ENCODE measurements at places on chromosomes 3 and 15.

- DNase-seq: no peak
Measured at GRCh38 chr3:158918008-158918407, 116.2 kb downstream of the MFSD1 start.

DNA sequence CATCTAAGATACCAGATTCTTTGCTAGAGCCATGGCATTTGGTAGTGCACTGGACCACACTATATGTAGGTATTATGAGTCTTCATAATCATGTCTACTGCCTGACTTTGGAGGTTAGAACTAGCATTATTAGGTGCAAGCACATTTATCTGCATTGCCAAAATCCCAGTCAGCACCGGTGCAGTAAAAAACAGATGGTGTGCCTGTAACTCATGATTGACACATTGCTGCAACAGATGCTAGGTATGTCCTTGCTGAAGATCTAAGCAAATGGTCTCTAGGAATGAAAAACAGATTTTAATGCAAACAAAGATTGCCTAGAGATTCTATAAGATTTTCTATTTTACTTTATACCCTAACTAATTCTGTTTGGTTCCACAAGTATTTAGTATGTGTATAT lies 47.7 kb downstream of the MYO5A start:
- no peak for DNase-seq

DNA sequence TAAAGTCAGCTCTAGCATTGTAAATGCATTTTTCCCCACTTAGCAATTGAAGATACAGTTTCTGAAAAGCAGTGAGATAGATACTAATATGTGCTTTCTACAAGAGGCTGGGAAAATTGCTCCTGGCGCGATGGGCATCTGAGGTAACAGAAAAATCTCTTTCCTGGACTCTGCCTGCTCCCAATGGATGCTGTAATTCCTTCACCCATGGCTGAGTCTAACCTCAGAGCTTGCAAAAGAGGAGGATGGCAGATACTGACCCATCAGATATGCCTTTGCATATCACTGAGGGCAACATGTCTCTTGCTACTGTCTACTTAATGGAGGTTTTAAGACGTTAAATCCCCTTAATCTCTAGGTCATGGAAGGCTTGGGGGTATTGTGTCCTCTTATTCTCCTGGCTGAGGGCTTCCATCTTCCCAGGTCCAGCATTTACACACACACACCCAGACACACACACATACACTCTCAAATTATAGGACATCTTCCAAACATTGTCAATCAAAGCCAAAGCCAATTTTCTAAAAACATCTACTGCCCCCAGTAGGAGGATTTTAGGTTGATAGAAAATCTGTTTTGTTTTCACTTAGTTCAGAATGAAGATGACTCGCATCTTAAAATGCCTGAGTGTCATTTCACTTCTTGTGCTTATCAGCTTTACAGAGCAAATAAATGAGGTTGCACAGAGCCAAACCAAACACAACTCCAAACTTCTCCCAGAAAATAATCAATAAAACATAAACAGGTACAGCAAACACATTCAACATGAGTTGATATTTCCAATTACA lies 2.4 kb downstream of the TRPM1 start:
- no peak for DNase-seq

GRCh38 chr3:138768946-138769345 lies 65.8 kb downstream of the PIK3CB start:
- DNase-seq: no peak

GRCh38 chr15:33027306-33028035 lies 167.0 kb downstream of the FMN1 start:
- DNase-seq: no peak

- no peak for DNase-seq
Measured at GRCh38 chr3:195105841-195106417, 165.0 kb downstream of the XXYLT1 start.

DNA sequence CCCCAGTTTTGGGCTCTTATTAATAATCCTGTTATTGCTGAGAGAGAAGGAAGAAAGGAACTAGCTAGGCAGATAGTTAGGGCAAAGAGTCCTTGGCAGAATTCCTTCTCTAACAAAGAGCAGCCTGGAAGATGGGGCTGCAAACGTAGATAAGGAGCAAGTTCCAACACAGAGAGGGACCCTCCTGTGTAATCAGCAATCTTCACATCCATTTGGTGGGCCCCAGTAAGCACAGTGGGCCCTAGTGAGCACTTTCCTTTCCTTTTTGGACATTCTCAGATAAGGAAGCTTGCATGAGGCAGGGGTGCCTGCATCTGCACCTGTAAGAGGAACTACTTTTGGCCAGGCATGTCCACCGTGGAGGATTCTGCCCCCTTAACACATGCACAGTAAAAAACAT lies 119.6 kb upstream of the SGO1 start:
- no peak for DNase-seq

DNA sequence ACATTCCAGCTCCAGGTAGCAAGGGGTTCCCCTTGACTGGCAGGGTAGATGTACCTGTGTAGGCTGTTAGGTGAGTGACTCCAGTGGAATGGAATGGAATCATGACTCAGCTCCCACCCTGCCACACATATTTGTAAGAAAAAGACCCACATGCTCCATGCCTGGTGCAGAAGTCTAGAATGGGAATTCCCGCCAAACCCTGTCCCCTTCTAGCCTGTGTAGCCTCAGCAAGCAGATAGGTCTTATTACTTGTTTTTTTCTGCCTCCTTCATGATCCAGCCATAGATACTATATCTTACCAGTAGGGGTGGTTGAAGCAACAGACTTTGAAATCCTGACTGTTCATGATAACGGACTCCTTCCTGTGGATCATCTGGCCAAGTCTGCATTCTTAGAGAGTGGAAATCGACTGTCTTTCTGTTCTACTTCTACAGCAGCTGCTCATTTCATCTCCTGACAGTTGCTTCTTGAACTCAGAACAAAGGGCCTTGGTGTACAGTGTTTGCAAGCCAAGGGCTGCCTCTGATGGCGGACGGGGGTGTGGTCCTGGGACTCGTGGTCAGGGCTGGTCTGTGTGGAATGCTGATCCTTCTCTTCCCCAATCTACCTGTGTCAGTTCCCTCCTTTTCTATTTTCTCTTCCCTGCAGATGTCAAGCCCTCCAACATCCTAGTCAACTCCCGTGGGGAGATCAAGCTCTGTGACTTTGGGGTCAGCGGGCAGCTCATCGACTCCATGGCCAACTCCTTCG lies 16.3 kb downstream of the SNAPC5 start:
- DNase-seq: no peak

Data from stimulated activated CD4-positive, alpha-beta T cell treated with anti-CD3 and anti-CD28 coated beads, Interleukin-1b, Interleukin-23, amount 100 ng/mL, for 1 hour (primary cell).